ENCODE measurements at places on chromosomes 3 and 15. TPM values are rescaled to one million over a fixed set of nuclear protein-coding genes. Genes with fewer than 3 reads are reported as not detected.
A peak's percentile ranks its signal among the peaks of the same experiment; 100 is the strongest.

- no peak for DNase-seq
These were observed 435.8 kb downstream of the SHQ1 start for GRCh38 chr3:72412340-72412956.

DNA sequence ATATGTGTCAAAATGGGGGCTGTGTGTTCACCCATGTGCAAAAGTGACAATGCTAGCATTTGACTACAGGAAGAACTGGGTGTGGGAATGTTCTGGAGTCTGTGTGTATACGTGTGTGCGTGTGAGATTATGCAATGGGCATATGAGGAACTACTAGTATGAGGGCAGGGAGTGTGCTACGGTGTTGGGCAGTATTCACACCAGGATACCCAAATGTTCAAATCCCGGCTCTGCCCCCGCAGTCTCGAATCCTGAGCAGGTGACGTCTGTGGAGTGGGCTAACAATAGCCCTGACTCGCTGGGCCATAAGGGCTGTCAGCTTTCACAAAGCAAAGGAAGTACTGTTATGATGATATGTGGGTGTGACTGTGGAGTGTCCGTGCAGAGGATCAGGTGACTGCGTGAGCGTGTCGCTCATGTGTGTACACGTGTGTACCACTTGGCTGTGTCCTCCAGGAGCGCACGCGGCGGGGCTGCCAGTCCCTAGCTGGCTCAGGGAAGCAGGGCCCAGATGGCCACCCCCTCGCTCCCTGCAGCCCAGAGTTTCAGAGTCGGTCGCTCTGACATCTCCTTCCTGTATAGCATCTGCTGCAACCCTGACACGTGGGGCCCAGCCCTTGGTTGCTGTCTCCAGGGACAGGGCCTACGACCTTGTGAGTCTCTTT is 27.2 kb downstream of the IQSEC1 start:
- no peak for DNase-seq

The KCNH8 gene
- 2.0 TPM for total RNA-seq

GRCh38 chr3:39850716-39851032 is 41.3 kb downstream of the MYRIP start:
- no peak for DNase-seq

DNA sequence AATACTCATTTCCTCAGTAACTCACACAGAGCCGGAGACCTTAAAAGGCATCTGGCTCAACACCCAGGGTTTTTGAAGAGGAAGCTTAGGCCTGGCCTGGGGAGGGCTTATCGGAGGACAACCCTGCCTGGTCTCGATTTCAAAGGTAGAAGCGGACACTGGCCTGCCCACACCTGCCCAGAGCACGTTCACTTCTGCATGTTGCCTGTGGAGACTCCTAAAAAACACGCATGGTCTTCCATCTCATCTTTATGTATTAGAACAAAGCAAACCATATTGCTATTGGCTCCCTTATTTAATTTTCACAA is 55.5 kb upstream of the FURIN start:
- no peak for DNase-seq

DNA sequence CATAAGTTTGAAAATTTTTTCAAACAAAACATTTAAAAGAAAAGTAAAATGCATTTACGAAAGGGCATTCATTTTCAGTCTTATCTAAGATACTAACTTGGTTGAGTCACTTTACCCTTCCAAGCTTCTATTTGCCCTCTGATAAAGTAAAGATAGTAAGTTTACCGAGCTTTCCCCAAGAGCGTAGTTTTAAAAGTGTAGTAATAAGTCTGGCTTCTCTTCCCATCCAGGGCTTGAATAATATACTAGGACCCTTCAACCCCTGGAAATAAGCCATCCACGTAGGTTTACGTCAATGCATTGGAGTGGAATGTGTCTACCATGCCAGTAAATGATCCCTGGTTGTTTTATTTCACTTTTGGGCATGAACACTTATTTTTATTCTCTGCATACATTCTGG is 608.3 kb downstream of the NTRK3 start:
- DNase-seq = peak; percentile 44

GRCh38 chr15:75751891-75752290 is 39.2 kb upstream of the CSPG4 start:
- no peak for DNase-seq

The TRAT1 gene
- total RNA-seq = 0.59 TPM

- no peak for DNase-seq
These were observed 169.2 kb upstream of the STRIT1 start for GRCh38 chr3:155462672-155463071.

- DNase-seq = no peak
These were observed 85.3 kb downstream of the PLXNA1 start for GRCh38 chr3:127068111-127068810.

GRCh38 chr3:170022336-170022735 is 15.5 kb upstream of the GPR160 start:
- DNase-seq = no peak

DNA sequence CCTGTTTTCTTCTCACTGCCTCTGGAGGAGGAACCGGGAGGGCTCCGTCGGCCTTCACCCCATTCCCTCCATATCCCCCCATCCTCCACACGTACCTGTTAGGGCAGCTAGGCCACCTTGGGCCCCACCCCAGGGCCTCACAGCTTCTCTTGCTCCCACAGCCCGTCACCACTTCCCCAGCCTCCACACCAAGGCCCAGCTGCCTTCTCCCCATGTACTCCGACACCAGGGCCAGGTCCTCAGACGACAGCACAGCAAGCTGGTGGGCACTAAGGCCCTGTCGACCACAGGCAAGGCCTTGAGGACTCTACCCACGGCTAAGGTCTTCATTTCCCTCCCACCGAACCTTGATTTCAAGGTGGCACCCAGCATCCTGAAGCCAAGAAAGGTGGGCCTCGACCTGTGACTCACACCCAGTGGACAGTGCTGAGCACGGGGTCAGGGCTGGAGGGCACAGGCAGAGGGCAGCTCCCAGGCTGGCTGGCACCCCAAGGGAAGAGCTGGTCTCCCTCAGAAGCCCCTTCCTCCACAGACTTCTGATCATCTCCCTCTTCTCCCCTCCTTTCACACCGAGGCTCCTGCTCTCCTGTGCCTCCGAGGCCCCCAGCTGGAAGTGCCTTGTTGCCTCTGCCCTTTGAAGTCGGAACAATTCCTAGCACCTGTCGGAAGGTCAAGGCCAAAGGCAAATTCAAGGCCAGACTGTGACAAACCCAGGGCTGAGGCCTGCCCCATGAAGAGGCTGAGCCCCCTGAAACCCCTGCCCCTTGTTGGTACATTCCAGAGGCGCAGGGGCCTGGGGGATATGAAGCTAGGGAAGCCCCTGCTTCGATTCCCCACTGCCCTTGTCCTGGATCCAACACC is 9.1 kb downstream of the RPUSD3 start:
- no peak for DNase-seq

GRCh38 chr15:74307827-74308811 is 59.3 kb downstream of the CYP11A1 start:
- DNase-seq = peak; percentile 20

All from skin of body (tissue), 3 donors.